ENCODE measurements at places on chromosomes 6 and 20.

- DNase-seq, result no peak
Measured at GRCh38 chr6:139433631-139434419, 59.4 kb upstream of the CITED2 start.

DNA sequence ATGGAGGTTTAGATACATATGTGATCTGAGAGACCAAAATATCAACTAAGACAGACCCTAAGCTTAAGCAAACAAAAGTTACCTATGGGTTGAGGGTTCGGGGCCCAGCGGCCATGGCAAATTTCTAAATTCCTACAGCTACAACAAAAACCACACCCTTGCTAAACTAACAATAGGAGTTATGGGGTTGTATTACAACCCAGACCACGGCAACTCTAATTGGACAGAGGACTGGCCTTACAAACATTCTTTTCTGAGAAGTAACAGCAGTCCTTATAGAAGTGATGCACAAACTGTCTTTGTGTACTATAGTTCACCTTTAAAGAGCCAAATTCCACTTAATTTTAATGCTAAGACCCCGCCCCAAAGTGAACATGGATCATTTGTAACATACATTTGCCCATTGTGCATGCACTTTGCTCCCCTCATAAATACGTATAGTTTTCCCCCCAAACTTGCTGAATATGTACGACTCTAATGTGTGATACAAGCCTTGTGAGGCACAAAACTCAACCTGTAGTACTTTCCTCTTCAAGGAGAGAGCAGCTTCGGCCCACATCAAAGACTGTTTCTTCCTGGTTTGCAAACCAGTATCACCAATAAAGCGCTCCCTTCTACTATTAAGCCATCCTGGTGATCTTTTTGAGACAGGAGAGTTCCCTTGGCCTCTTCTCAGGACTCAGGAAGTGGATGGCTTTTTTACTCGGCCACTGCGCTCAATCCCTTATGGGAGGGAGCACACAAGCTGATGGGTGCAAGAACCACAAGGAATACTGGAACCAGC is 25.6 kb upstream of the MBOAT1 start:
- DNase-seq, result no peak

GRCh38 chr6:148317739-148318138 is 24.9 kb upstream of the SASH1 start:
- no peak for DNase-seq

GRCh38 chr6:133242637-133243585 is 1.8 kb downstream of the EYA4 start:
- DNase-seq, result no peak

GRCh38 chr6:69914015-69914485 is 47.7 kb downstream of the COL19A1 start:
- DNase-seq, result no peak

DNA sequence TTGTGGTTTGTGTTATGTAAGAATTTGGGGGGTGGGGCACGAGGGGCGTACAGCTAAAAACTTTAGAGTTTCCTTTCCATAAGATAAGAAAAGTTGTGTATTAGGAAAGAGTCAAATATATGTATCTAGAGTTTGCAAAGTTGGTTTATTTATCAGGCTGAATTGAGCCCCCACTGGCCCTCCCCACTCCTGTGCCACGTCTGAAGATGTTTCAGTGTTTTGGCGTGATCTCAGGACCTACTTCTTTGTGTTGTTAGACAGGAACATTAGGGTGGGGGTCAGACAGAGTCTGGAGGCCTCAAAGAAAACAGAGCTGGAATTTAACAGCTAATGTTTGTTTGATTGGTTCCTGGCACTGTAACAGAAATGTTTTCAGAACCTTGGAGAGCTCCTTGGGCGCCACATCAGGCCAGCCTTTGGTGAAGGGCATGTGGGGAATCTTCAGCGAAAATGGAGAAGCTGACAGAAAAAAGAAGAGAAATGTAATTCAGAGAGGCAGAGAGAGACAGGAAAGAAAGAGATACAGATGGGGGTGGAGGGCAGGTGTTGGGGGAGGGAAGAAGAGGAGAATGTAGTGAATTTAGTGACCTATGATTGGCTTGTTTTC is 674 bp downstream of the NRSN1 start:
- DNase-seq, result peak; percentile 5

DNA sequence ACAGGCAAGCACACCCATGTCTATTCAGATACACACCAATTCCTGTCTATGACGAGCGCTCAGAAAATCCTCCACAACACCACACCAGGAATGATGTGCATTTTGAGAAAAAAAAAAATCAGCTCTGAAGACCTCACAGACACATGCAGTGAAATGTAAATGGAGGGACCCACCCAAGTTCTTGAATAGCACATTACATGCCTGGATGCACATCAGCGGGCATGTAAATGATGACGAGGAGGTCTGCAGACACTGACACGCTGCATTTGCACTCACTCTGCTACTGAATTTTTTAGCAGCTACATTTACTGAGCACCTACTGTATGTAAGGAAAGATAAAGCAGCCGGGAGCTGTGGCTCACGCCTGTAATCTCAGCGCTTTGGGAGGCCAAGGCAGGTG is 14.7 kb downstream of the NRSN2 start:
- DNase-seq, result no peak

- DNase-seq, result no peak
Measured at GRCh38 chr20:41335591-41335990, 5.0 kb upstream of the LPIN3 start.

GRCh38 chr6:145155411-145155810 is 579.9 kb downstream of the EPM2A start:
- DNase-seq, result no peak

- DNase-seq, result no peak
Measured at GRCh38 chr6:1726341-1726768, 116.6 kb downstream of the FOXC1 start.

- no peak for DNase-seq
Measured at GRCh38 chr6:105179244-105180065, at the start of gene POPDC3. Gene POPDC3 (minus strand): TSS chr6:105180014. CDS start chr6:105161909, 18,105 bp downstream.

GRCh38 chr6:111938710-111939109 is 65.5 kb upstream of the FYN start:
- DNase-seq, result no peak

- no peak for DNase-seq
Measured at GRCh38 chr6:165805636-165806035, 142.6 kb upstream of the PDE10A start.

DNA sequence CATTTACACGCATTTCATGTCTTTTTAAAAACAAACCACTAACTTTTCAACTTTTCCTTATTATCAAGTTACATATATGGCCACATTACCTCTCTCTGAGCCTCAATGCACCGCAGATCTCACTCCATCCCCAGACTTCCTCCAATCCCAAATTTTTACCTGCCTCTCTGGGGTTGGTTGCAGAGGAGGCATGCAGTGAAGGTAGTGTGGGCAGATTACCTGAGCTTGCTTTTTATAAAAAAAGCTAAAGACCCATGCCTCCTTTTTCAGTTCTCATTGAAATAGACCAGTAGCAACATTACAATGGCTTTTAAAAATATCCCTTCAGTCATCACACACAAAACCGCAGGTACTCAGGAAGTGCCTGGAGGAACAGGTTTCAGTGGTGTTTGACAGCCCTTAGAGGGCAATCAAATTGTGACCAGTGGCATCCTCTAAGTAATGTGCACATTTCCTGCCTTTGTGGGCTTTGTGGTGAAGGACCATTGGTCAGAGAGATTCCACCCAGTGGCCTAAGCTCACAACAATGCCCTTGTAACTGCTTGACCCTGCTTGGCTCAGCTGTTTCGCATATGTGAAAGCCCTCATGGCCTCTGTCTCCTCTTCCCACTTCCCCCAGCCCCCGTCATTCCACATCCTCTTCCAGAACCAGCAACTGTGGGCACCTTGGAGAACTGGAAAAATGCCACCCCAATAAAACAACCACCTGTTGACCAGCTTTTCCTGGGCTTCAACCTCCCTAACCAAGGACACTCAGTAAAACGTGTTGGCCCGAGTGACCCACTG is 30.2 kb upstream of the IL17A start:
- DNase-seq, result no peak

Measured in CD4-positive, alpha-beta T cell treated with Interleukin-21 for 1 hour (primary cell).